NCI-H1694 (cell line): ENCODE measurements at places on chromosomes 7 and 10.
A peak's percentile ranks its signal among the peaks of the same experiment; 100 is the strongest.

GRCh38 chr7:54841772-54842697 is 83.0 kb upstream of the SEC61G start:
- no peak for DNase-seq

GRCh38 chr10:1153251-1153763 is 97.1 kb downstream of the WDR37 start:
- DNase-seq = no peak

- DNase-seq = peak; percentile 14
These were observed 10.7 kb downstream of the PSAP start for GRCh38 chr10:71840177-71840957.

GRCh38 chr10:8998751-8999150 is 944.3 kb downstream of the GATA3 start:
- no peak for DNase-seq

GRCh38 chr10:97032624-97033023 is 153.1 kb downstream of the SLIT1 start:
- no peak for DNase-seq

DNA sequence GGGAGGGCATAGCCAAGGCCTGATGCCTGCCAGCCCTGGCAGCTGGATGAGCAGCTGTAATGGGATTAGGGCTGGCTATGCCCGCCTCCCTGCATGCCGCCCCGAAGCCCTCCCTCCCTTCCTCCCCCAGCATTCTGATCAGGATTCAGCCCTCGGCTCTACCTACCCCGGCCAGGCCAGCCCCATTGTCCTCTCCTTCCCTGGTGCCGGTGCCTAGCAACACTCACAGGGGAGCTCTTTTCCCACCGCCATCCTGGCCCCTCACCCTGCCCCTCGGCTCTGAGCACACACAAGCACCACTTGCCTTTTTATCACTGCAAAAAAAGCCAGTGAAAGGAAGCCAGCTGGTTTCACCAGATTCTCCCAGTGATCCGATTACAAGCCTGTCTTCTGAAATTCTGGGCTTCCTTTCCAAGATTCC is 9.0 kb upstream of the ADCYAP1R1 start:
- peak; percentile 74 for DNase-seq
